ENCODE measurements at places on chromosomes 3 and 15.

DNA sequence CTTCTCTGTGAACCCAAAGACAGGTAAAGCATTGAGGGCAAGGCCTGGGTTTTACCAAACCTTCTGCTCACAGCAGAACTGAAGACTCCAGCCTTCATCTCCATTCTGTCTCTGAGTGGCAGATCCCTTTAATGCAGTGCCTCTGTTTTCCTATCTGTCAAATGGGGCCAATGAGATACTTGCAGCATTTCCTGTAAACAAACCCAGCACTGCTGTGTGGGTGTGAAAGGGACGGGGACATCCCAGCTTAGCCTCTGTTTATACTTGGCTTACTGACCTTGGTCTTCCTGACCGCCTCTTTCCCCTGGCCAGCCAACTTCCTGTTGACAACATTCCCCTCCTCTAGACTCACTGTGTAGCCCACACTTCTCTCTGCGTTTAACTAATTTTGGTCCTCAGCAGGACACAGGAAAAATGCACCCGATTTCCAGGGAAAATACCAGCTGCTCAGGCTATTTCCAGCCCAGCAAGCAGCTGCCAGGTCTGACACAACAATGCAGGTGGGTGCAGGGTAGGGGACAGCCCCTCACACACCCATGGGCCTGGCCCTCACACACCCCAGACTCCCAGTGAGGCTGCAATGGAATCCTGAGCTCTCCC, 105.9 kb upstream of the HERC1 start:
- peak; percentile 75 for DNase-seq

- no peak for DNase-seq
Observed at GRCh38 chr3:134511500-134511899, 25.6 kb downstream of the CEP63 start.

DNA sequence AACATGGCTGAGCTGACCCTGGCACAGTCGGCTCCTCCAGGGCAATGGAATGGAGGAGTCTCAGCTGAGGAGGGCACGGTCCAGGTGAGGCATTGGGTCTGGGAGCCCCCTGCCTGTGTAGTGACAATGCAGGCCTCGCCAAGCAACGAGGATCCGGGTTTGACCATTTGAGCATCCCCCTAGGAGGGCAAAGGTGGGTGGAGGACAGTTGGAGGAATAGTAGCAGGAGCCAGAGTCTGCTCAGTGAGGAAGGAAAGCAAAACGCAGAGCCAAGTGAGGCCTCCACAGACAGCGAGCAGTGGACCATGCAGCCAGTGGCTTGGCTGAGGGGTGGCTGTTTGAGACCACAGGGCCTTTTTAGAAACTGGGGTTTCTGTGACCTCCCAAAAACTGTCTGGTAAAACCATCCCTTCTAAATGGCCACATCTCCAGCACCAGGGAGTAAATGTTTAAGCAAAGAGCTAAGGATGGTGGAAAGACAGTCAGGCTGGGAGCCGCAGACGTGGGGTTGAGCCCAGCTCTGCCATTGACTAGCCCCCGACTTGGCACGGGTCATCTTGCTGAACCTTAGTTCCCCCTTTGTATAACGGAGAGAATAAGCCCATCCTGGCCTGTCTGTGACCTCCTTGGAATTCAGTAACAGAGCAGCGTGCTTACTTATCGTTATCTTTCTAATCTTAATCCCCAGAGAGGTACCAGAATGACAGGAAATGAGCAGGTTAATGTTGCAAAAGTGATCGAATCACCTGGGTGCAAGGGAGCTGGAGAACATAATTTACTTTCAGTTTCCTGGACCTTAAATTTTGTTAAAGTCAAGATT, 46.8 kb downstream of the CMTM6 start:
- DNase-seq, result no peak

GRCh38 chr15:48451241-48451640, 120.0 kb downstream of the DUT start:
- no peak for DNase-seq

- DNase-seq, result no peak
Observed at GRCh38 chr3:110910346-110910955, 161.2 kb upstream of the NECTIN3 start.

GRCh38 chr15:38075466-38075865, 141.0 kb downstream of the TMCO5A start:
- DNase-seq, result no peak

- no peak for DNase-seq
Observed at GRCh38 chr3:25863011-25863415, 73.1 kb downstream of the OXSM start.

GRCh38 chr3:194277104-194277785, 73.9 kb downstream of the CPN2 start:
- peak; percentile 98 for DNase-seq

- DNase-seq, result no peak
Observed at GRCh38 chr15:73578026-73578425, 55.2 kb downstream of the NPTN start.

DNA sequence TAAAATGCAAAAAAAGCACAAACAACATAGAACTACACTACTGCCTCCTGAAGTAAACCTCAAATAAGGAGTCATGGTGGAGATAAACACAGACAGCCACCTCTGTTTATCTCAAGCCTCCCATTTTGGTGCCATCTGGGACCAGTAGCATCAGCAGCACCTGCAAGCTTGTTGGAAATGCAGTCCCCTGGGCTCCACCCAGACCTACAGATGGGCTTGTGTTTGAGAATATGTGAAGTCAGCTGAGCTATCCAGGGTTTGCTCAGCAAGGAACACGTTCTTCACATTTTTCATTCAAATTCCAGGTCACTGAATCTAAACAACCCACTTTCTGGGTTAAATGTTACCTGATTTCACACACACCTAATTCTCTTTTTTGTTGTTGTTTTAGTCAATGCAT, 45.5 kb downstream of the RASGRF1 start:
- no peak for DNase-seq

- no peak for DNase-seq
Observed at GRCh38 chr3:49563040-49563578, 8.8 kb downstream of the BSN start.
